Right lung (tissue), 10 donors: ENCODE measurements at places on chromosomes 2 and 18. TPM values are rescaled to one million over a fixed set of nuclear protein-coding genes. Genes with fewer than 3 reads are reported as not detected.

LINC00305 gene
- not detected for polyA plus RNA-seq

GALNT13 gene
- 6.8 TPM for polyA plus RNA-seq

IL18R1 gene
- 4.0 TPM for polyA plus RNA-seq

NTSR2 gene
- polyA plus RNA-seq, result not detected

UGT1A3 gene
- polyA plus RNA-seq, result not detected

GTF3C2 gene
- polyA plus RNA-seq, result 55.7 TPM

POTEJ gene
- polyA plus RNA-seq, result 0.11 TPM

ARMC9 gene
- polyA plus RNA-seq, result 11.4 TPM

MLPH gene
- polyA plus RNA-seq, result 1.7 TPM
